Right renal pelvis (tissue), 4 donors: ENCODE measurements at places on chromosomes 16 and 17.

GRCh38 chr17:51365090-51365489, 104.7 kb downstream of the UTP18 start:
- DNase-seq, result no peak

DNA sequence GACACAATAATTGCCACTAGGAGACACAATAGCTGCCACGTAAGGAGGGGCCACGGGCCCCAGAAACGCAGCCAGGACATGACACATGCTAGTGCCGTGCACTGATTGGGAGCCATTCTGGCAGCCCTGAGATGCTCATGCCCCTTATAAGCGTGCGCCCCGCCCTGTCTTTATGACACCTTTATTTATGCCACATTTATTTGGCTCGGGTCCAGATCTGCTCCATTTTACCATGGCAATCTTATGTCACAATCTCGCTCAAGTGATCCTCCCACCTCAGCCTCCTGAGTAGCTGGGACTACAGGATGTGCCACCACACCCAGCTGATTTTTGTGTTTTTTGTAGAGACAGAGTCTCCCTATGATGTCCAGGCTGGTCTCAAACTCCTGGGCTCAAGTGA, 43.8 kb upstream of the NF1 start:
- no peak for DNase-seq

- DNase-seq, result no peak
Observed at GRCh38 chr16:82156761-82157533, 13.1 kb downstream of the MPHOSPH6 start.

DNA sequence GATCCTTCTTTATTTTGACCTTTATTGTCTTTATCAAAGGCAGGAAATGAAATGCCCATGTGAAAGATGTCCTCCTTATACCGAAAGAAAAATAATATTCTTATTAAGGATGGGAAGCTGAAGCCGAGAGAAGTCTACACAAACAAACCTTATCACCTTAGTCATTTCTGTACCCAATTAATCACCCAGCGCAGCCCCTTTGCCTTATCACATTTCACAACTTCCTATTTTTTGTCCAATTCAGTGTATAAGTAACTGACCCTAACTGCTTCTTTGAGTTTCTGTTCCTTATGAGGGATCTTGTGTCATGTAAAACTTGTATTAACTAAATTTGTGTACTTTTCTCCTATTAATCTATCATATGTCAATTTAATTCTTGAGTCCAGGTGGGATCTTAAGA, 16.4 kb upstream of the CCL23 start:
- no peak for DNase-seq

DNA sequence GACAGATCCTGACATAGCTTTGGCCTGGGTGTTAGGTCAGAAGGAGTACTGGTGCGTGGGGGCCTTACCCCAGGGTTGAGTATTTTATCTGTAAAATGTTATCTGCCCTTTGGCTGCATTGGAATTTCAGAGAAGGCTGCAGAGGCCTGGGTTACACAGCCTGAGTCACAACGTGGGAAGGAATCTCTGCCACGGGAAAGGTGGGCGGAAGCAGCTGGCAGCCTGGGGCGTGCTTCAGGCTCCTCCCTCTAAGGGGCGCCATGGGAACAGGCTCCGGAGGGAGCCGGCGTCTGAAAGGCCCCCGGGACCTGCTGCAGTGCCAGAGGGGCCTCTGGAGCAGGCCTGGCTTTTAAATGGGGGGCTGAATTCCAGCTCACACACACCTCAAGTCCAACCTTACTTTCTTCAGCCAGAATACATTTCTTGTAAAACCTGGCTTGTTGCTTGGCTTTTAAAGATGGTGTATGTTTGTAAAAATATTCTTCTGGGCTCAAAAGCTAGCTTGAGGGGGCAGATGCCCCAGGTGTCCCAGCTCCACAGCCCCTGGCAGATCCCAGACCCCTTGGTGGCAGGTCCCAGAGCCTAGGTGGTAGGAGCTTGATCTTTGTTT, 142.2 kb downstream of the RAB11FIP4 start:
- DNase-seq, result no peak

- DNase-seq, result no peak
Observed at GRCh38 chr16:4511441-4512082, 27.0 kb downstream of the CDIP1 start.

DNA sequence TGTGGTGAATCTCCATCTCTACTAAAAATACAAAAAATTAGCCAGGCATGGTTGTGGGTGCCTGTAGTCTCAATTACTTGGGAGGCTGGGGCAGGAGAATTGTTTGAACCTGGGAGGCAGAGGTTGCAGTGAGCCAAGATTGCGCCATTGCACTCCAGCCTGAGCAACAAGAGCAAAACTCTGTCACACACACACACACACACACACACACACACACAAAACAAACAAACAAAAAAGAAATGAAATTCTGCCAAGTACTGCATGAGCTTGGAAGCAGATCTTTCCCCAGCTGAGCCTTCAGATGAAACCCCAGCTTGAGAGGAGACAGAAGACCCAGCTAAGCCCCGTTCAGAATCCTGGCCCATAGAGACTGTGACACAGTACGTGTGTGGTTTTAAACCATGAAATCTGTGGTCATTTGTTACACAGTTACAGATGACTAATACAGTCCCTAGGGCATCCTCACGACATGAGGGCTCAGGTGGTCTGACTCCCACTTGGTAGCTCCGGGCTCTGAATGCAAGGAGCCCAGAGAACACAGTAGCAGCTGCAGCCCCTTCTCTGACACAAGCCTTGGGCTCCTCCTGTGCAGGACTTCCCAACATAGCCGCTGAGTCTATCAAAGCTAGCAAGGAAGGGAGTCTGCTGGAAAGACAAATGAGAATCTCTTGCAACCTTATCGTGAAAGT, 132.8 kb downstream of the SEC14L1 start:
- DNase-seq, result no peak

DNA sequence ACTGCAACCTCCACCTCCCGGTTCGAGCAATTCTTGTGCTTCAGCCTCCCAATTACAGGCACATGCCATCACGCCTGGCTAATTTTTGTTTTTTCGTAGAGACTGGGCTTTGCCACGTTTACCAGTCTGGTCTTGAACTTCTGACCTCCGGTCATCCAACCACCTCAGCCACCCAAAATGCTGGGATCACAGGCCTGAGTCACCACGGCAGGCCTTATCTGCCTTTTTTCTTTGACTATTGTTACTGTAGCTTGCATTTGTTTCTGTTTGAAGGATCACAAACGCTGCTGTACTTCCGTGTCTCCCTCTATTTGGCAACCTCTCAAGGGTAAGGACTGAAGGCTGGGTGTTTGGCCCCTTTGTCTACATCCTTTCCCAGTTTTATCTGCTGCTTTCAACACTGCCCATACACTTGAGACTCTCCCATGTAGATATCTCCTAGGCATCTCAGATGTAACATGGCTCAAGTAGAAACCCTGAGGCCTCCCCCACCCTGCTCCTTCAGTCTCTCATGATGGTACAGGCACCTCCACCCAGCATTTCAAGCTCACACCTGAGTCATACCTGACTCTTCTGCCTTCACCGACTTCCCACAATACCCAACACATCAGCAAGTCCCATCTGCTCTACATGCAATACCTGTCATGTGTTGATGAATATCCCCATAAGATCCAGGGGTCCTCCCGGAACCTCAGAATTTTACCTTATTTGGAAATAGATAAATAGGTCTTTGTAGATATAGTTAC, 219.0 kb downstream of the CPPED1 start:
- DNase-seq, result no peak

- no peak for DNase-seq
Observed at GRCh38 chr17:61638087-61638486, 47.1 kb upstream of the NACA2 start.

- no peak for DNase-seq
Observed at GRCh38 chr17:47698749-47699535, 5.0 kb downstream of the TBKBP1 start.

GRCh38 chr16:25027781-25028180, 12.6 kb upstream of the ARHGAP17 start:
- no peak for DNase-seq

- DNase-seq, result no peak
Observed at GRCh38 chr16:9308356-9308801, 216.9 kb downstream of the HAPSTR1 start.

GRCh38 chr17:58309918-58310259, 18.7 kb downstream of the TSPOAP1 start:
- DNase-seq, result no peak

- no peak for DNase-seq
Observed at GRCh38 chr17:58538811-58539409, 24.5 kb upstream of the MTMR4 start.

DNA sequence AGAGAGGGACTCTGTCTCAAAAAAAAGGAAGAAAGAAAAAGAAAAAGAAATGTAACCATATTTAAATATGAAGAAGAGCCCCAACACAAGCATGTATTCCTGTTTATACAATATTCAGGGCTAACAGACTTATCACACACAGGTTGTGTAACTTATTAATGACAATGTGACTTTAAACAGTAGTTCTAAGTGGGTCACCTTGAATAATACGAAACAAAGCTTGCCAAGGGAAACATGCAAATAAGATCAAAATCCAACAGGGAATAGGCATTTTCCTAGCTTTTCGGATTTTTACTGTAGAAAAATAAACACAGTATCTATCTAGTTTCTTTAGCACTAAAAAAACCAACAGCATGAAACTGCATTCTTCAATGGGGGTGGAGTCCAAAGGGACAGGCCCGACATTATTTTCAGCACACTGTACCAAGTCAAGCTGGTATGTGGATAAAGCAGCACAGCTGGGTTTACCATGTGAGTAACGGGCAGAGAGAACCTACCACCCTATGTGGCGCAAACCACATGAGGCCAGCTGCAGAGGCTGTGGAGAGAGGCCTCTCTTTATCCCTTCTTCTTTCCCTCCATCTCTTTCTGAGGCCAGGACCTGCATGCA, 45.3 kb downstream of the TOM1L2 start:
- no peak for DNase-seq

- DNase-seq, result no peak
Observed at GRCh38 chr16:10576390-10577304, 3.8 kb downstream of the EMP2 start.

DNA sequence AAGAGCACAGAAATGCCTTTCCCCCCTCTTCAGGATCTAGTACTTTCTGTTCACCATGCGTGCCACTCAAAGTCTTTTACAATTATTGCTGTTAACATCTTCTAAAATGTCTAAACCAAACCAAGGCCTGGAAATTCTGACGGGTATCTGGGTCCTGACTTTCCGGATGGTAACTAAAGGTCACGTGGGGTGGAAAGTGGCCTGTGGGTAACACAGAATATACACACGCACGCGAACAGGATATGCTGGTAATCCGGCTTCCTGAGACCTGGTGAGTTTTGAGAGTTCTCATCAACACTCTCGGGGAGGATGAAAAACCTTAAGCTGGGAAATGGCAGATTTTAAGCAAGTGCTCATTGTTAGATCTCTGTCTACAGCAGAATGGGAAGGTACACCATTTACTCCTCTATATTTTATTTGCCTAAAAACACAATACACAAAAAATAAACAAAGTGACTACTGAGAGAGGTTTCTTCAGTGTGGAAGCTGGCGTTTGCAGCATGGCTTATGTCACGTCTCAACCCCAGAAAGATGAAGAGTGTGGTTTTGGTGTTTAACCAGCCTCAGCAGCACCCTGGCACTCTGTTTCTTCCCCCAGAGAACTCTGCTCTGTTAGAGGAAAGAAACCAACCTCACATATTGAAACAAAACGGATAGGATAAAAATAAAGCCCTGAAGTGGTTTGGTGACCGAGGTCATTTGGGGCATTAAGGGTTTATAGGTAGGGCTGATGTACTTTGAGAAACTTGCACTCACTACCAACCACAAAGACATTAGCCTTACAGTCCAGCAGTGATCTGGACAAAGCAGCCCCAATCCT, 37.3 kb downstream of the SMG6 start:
- no peak for DNase-seq

GRCh38 chr16:85173981-85174751, 61.9 kb upstream of the CIBAR2 start:
- DNase-seq, result no peak

DNA sequence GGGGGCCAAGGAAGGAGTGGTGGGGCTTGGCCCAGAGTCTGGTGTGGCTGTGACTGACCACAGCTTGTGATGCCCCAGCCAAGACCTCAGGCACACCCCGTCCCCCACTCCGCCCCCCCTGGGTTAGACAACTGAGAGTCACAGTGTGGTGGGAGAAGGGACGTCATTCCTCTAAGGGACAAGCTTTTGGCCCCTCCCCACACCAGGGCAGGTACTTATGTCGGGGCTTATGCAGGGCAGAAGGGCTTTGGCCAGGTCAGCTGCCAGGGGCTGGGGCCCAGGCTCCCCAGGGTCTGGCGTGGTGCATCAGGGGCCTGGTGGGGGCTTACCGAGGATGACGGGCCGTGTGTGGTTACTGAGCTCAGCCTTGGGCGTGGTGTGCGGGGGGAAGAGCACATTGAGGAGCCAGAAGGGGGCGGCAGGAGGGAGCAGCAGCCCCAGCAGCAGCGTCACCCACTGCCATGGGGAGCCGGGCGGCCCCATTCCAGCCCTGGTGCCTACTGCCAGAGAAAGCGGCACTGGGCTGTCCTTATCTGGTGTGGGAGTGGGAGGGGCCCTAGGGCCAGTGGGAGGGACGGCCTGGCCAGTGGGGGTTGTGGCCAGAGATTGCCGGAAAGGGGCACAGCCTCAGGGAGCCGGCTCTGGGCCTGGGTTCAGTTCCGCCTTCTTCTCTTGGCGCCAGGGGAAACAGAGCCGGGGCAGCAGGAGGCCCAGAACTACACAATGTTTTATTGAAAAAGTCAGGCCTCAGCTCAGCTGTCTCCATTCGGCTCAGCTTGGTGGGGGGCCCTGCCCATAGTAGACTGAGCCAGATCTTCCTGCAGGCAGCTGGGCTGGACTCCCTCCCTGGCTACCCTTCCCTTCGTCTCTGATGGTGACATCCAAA, at the start of gene LCAT:
LCAT (minus strand) TSS at position 502 of the 886 bp plus-strand sequence; CDS start at position 483, 19 bp downstream.
- no peak for DNase-seq

GRCh38 chr17:18258356-18259038, at the start of gene FLII:
FLII (minus strand) TSS chr17:18258738; CDS start chr17:18258690, 48 bp downstream.
- DNase-seq, result no peak

DNA sequence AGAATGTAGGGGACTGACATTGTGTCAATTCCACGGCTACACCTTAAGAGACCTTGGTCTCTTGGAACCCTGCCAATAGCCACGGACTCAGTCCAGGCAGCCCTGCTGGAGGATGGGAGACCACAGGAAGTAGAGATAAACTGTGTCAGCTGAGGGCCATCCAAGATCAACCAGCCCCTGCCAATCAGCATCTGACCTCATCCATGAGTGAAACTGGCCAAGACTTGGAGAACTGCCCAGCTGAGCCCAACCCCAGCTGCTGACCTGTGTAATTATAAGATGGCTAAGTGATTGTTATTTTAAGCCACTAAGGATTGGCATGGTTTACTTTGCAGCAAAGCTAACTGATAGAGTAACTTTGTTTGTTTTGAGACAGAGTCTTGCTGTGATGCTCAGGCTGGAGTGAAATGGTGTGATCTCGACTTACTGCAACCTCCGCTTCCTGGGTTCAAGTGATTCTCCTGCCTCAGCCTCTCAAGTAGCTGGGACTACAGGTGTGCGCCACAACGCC, 13.3 kb upstream of the YWHAE start:
- no peak for DNase-seq
